Naive thymus-derived CD4-positive, alpha-beta T cell (primary cell): ENCODE measurements at places on chromosomes 3 and 15.

DNA sequence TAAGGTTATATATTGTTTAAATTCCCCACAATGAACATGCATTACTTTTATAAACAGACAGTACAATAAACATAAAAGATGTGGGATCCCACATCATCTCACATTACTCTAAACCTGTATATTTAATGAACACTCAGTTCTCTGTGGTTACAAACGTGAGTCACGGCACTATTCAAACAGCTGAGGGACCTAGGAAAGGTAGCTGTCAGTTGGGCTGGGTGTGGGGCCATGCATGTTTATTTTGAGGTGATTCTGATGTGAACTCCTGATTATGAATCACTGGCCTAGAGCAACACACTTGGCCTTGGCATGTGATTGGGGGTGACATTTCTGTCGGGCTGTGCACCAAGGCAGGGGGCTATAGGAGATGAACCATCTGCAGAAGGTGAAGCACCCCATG, 147.6 kb upstream of the HACD2 start:
- DNase-seq, result no peak

DNA sequence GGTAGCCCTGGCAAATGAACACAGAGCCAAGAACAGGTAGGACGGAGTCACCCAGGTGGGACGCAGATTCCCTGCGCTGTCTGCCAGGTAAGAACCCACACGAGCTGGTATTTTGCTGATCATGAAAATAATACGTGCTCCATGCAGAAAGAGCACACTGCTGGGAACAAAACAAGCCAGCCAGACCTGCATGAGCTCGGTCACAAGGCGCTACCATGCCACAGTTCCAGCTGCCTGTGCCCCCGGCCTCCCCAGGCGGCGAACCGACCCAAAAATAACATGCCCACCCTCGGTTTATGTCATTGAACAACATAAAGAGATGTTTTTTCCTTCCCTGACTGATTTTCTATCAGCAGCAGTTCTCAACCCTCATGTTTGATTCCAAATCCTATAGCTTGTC, 25.8 kb downstream of the CYFIP1 start:
- DNase-seq, result no peak

- DNase-seq, result no peak
Observed at GRCh38 chr3:153539263-153539662, 377.2 kb downstream of the RAP2B start.

DNA sequence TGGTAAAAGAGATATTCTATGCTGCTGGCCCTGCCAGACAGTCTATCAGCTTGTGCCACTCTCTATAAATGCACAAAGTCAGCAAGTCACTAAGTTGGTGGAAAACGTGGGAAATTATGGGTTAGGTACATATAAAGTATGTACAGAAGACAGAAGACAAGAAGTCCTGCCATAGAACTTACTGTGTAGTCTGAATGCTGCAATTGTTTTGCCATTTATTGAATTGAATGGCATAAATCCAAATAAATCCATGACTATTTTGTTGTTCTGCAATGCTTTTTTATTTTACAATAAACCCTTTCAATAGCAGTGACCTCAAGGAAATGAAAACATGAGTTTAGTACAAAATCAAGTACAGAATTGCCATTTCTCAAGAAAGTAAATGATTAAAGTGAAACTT, 34.1 kb upstream of the TM4SF1 start:
- no peak for DNase-seq

GRCh38 chr15:77282333-77282732, 137.6 kb downstream of the PEAK1 start:
- no peak for DNase-seq

GRCh38 chr15:77160562-77161478, 89.9 kb upstream of the TSPAN3 start:
- peak; percentile 56 for DNase-seq

- no peak for DNase-seq
Observed at GRCh38 chr15:88898736-88899135, 3.4 kb upstream of the HAPLN3 start.

- no peak for DNase-seq
Observed at GRCh38 chr3:129594409-129594808, 12.1 kb downstream of the PLXND1 start.

- no peak for DNase-seq
Observed at GRCh38 chr15:68815598-68815997, 5.1 kb downstream of the ANP32A start.

DNA sequence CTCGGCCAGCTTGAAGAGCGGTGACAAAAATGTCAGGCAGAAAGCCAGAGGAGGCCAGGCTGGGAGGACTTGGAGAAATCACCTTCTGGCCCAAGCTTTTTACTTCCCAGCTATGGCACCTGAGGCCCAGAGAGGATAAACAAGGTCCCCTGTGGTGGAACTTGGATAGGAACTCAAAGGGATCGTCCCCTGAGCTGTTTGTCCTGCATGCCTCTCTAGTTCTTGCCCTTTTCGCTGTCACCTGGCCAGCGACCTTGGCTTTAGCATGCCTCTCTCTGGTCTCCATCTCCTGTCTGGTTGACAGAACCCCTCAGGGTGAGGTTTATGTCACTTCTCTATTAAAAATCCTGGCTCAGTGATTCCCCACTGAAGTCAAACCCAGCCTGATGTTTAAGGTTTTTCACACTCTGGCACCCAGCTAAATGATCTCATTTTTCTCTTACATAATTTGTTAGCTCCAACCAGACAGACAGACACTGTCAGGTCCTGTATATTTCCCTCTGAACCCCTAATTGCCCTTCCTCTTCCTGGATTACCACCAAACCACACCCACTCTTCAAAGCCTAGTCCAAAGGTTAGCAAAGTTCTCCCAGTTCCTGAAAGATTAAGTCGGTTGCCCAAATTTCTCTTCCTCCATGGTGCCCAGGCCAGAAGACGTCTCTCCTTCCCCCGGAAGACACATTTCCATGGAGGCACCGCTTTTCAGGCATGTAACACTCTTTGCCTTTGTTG, 169.1 kb downstream of the FAM43A start:
- no peak for DNase-seq

DNA sequence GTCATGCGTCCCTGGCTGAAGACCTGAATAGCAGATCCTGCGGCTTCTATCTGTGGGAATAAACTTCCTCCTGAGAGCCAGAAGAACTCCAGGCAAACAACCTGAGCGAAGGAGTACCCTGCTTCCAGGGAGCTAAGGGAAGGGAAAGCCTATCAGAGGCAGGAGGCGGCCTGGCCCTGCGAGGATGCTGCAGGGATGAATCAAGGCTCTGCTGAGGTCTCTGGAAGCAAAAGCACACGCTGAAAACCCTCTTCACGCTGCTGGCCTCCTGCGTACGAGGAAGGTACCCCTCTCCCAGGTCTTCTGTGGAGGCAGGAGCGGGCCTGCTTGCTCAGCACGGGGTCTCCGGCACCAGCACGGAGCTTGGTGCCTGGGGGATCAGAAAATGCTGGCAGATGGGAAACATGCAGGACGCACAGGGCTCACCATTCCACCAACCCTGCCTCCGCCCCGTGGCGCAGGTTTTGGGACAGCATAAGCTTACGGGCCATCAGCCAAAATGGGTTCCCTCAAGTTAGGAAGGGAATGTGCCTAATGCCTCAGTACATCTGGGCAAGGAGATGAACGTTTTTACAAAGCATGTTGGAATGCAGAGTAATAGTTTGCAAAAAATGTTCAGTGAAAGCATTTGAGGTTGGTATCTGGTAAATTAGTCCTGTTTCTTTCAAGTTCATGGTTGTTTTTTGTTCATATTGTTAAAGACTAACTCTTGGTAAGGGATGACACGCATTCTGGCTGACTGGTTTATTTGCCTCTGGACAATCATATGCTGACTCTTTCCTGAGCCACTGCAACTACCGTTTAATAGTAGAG, 72.3 kb downstream of the CHSY1 start:
- no peak for DNase-seq

DNA sequence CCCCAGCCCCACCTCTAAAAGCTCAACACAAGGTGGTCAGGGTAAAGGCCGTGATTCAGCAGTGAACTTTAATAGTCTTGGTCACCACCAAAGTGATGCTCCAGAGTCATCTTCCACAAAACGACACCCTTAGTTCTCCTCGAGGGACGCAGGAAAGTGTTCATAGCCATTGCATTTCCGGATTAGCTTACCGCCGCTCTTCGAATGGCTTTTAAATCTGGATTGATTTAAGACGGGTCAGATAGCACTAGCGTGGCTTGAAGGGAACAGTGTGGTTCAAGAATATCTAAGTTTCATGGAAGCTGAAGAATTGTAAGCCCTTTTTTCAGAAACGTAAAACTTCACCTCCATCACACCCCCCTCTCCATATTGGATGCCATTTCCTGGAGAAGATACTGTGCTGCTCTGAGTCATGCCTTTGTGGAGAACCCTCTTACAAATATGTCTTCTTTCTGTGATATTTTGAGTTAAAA, 829 bp downstream of the RNF7 start:
- DNase-seq, result no peak

GRCh38 chr3:47475029-47475569, 642 bp downstream of the SCAP start:
- peak; percentile 40 for DNase-seq

GRCh38 chr3:42843713-42844411, 31.8 kb downstream of the CYP8B1 start:
- no peak for DNase-seq

- DNase-seq, result no peak
Observed at GRCh38 chr3:113291572-113291971, 80.2 kb downstream of the BOC start.

- no peak for DNase-seq
Observed at GRCh38 chr3:84318273-84318809, 640.4 kb upstream of the CADM2 start.

DNA sequence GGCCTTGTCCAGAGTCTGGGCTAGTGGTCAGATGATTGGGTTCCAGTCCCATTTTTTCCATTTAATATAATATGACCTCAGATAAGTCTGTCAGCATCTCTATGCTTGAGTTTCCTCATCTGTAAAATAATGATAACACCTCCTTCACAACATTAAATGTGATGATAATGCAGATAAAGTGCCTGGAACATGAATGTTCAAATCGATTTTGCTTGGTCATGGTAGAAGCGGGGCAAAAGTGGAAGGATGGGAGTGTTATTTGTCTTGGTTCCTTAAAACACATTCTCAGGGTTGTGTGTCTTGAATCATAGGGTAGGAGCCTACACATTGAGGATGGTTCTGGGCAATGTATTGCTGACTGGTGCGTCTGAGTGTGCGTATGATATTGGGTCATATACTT, 16.9 kb downstream of the ARIH2 start:
- DNase-seq, result no peak

DNA sequence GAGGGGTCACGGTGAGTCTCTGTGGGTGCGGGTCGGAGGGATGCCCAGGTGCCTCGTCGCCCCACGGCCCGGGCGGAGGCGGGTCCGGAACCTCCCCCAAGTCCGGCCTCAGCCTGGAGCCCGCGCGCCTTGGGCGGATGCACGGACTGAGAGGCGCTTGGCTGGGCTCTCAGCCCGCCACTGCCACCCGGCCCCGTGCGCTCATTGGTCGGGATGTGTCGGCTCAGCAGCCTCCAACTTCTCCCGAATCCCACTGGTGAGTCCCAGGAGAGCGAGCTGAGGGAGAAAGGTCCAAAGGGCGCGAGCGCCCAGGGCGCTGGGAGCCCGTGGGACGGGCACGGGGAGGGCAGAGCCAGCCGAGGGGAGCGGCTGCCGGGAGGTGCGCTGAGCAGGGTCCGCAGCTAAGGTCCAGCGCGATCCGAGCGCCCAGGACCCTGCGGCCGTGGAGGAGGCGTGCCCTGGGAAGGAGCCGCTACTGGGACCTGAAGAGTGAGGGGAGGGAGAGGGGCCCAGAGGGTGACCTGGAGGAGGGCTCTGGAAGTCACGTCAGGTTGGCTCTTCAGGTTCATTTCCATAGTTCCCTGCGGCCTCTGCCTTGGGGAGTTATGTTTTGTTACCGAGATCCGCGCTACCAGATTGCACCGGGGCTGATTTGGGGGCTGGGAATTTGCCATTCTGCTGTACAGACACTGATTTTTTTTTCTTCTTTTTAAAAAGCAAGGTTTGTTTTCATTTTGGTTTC, at the start of gene MME:
Gene MME, plus strand, starts transcription at position 574 of the 742 bp plus-strand sequence. CDS start 3,849 bp downstream, outside the sequence.
- no peak for DNase-seq

GRCh38 chr3:18655827-18656226, 230.7 kb upstream of the SATB1 start:
- no peak for DNase-seq

GRCh38 chr3:172061724-172062184, 22.4 kb downstream of the FNDC3B start:
- no peak for DNase-seq

- DNase-seq, result peak; percentile 10
Observed at GRCh38 chr3:38587548-38588131, 61.8 kb downstream of the SCN5A start.

DNA sequence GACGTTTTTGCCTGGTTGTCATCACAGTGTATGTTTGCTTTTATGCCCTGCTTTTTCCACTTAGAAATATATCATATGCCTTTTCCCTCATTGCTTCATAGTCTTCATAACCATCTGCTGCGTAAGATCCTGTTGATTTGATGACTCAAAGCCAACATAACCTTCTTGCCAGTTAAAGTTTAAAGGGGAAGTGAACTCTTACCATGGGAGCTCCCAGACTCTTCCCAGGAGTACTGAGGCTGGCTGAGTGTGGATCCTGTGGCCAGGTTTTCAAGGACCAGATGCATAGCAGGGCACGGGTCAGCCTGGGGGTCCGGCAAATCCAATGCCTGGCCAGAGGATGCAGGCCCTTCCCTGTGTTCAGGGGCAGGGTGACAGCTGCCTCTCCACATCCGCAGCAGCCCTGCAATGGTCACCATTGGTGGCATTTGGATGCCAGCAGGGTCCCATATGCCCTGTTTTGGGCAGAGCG, 42.0 kb upstream of the SACM1L start:
- no peak for DNase-seq

GRCh38 chr3:189260556-189261493, 89.1 kb downstream of the TPRG1 start:
- DNase-seq, result no peak

- no peak for DNase-seq
Observed at GRCh38 chr3:68206524-68207117, 552.2 kb upstream of the SUCLG2 start.

DNA sequence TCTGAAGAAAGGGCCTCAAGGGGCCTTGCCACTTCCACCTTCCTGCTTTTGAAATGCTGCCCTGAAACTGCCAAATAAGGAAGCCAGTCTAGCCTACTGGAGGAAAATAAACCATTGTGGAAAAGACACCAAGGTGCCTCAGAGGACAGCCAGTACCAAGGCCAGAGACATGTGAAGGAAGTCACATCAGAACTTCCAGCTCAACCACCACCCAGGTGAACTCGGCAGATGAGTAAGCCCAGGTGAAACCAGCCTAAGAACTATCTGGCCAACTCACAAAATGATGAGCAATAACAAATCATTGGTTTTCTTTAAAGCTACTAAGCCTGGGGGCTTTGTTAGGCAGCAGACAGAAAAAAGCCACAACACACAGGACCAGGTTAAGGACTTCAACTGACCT, 103.0 kb downstream of the MAGI1 start:
- DNase-seq, result no peak

- DNase-seq, result peak; percentile 10
Observed at GRCh38 chr3:127458696-127459604, 131.6 kb downstream of the TPRA1 start.

DNA sequence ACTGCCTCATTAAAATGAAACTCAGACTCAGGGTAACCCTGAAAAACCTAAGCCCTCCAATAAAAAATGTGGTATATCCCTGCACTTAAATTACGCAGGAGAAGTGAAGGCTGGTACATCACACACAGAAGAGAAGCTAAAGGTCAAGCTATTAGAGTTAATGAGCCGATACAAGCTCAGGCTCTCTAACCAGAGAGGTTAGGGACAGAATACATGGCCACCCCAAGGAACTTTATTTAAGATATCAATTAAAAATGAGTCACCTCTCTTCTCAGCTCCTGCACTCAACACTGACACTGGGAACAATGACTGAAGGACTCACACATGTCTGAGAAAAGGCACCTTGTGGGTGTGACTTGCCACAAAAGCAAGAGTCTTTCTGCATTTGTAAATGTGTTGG, 800.6 kb upstream of the CFAP20DC start:
- DNase-seq, result no peak

GRCh38 chr15:74768771-74769342, 13.0 kb upstream of the CSK start:
- peak; percentile 49 for DNase-seq
